Activated CD8-positive, alpha-beta memory T cell treated with anti-CD3 and anti-CD28 coated beads, Interleukin-2, amount 50 U/mL, for 48 hours (primary cell): ENCODE measurements at places on chromosomes 2 and 18.
A peak's percentile ranks its signal among the peaks of the same experiment; 100 is the strongest.

DNA sequence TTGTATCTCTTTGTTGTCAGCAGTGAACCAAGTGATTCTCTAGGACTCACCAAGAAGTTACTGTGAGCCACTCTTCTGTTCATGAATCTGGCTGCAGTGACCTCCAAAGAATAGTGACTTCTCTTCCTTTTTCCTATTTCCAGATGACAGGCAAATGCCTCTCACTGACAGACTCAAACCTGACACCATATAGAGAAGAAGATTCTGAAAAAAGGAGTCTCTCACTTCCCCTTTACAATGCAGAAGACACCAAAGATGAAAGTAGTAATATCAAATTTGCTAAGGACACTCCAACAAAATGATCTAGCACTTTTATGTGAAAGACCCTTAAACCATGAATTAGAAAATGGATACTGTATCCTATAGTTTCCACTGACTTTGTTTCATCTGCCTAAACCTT is 44.4 kb upstream of the SETBP1 start:
- no peak for DNase-seq

- no peak for DNase-seq
Observed at GRCh38 chr2:160925956-160926355, 234.3 kb upstream of the TANK start.

DNA sequence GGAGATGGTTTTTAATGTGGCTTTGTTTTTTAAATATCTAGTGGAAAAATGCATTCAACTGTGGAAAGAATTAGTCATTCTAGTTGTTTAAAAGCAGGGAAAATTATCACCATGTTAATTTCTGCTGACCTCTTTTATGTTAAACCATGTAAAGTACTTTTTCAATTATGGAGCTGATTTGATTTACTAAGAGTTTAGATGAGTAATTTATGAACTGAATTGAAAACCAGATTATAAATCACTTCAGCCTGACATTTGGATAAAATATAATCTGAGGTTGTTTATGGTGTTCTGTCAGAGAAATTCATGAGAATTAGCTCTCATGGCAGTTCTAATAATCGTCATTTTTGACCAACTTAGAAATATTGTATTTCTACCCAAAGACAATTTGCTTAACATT is 11.6 kb downstream of the ITGA4 start:
- DNase-seq, result no peak

DNA sequence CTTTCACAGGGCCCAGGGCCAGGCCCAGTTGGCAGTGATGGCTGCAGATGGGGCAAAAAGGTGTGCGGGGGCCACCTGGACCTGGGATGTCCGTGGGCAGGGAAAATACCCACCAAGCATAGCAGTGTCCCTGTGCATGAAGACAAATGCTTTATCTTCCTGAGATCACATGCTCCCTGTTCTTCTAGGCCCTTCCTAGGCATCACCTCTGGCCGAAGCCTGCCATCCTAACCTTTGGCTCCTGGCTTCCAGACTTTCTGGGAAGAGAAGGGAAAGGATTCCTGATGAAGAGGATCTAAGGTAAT is 105.0 kb upstream of the SMAD2 start:
- DNase-seq, result no peak

- DNase-seq, result no peak
Observed at GRCh38 chr2:202378662-202379358, 2.7 kb downstream of the BMPR2 start.

DNA sequence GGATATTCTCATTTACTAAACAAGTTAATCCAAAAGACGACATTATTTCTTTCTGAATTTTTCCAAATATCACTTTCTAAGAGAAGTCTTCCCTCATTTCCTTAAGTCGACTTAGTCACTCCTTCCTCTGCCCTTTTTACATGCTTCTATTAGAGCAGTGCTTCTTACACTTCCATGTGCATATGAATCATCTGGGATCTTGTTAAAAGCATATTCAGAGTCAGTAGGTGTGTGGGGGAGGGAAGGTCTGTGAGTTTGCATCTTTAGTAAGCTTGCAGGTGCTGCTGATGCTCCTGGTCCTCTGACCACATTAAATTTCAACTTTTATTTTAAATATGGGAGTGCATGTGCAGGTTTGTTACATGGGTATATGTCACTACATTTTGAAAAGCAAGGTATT is 582.6 kb downstream of the NRXN1 start:
- DNase-seq, result no peak

DNA sequence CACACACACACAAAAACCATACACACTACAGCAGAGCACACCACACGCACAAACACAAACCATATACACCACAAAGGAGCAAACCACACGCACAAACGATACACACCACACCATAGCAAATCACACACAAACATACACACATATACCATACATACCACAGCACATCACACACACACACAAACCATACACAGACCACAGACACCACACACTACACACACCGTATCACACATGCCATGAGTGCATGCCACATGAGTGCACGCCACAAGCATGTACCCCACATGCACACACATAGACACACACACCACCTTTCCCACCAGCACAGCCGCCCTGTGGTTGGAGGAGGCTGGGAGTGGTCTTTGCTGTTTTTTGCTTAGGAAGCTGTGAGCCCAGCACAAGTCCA is 517.1 kb upstream of the MYT1L start:
- no peak for DNase-seq

GRCh38 chr2:23757686-23758433 is 169.1 kb downstream of the ATAD2B start:
- no peak for DNase-seq

- DNase-seq, result no peak
Observed at GRCh38 chr2:15673919-15674636, 82.4 kb downstream of the DDX1 start.

DNA sequence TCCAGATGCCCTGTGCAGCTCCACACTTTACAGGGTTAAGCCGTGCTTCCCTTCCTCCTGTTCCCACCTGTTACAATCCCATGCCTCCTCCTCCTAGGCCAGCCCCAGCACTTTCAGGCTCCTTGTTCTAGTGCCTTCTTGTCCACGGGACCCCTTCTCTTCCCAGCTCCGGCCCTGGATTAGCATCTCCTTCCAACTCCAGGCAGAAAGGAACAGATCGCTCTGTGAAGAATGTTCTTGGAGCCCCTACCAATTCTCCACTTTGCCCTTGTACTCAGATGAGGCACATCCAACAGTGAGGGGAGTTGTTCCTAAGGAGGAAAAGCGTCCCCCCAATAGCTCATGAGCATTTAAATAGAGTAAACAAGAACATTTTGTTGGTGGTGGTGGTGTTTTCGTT is 72.7 kb downstream of the CABLES1 start:
- DNase-seq, result no peak

- no peak for DNase-seq
Observed at GRCh38 chr18:2114289-2114688, 457.0 kb downstream of the METTL4 start.

- DNase-seq, result no peak
Observed at GRCh38 chr2:150570712-150571111, 83.2 kb upstream of the RND3 start.

DNA sequence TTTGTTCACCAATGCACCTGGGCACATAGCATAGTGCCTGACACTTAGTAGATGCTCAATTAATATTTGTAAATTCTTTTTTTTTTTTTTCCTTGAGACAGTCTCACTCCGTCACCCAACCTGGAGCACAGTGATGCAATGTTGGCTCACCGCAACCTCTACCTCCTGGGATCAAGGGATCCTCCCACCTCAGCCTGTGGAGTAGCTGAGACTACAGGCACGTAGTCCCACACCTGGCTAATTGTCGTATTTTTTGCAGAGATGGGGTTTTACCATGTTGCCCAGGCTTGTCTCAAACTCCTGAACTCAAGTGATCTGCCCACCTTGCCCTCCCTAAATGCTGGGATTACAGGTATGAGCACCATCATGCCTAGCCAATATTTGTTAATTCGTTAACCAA is 23.2 kb upstream of the LPIN2 start:
- DNase-seq, result no peak

DNA sequence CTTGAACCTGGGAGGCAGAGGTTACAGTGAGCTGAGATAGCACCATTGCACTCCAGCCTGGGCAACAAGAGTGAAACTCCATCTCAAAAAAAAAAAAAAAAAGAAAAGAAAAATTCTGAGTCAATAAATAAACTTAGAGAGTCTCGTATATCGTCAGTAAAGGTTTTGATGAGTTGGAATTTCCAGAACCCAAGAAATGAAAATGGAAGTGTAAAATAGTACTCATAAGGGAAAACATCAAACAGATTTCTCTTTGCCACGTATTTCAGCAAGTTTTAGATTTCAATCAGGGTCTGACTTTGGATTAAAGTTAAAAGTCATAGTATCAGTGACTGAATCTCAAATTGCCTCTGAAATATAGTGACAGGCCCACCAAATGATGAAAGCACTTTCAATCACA is 71.4 kb upstream of the SPOPL start:
- no peak for DNase-seq

GRCh38 chr2:28326881-28327505 is 65.7 kb upstream of the FOSL2 start:
- DNase-seq, result peak; percentile 43

DNA sequence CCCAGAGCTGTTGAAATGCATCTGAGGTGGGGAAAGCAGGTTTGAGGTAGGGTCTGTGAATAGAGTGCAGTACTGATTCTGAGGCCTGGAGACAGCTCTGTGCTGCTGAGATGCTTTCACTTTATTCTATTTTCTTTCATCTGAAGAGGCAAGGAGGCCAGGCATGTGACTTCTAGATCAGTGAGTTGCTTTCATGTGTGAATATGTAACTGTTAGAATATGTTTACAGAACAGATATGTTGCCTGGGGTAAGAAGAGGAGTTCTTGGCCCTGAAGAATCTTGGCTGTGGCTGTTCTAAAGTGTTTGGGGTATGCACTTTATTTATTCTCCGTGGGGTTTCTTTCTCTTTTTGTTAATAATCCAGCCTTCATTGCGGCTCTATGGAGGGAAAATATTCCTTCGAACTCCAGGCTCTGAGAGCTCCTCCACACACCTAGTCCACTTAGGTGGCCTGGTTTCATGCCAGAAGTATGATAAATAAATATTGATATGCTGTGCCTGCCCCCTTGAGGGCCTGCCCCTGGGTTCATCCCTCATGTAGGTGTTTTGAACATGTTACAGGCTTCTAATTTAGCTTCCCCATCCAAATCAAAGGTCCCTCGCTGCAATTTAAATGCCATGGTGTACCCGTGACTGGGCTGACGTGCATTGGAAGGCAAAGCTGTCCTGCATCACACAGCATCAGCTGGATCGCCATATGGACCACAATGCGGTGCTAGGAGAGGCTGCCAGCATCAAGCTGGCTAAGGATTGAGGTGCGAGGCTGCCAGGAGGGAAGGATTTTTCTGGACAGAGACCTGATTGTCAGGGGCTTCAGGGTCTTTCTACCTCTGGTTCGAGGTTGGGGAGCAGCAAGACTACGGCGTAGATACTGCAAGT is 102.9 kb downstream of the PRKCE start:
- no peak for DNase-seq

GRCh38 chr18:78624646-78625279 is 354.9 kb upstream of the SALL3 start:
- no peak for DNase-seq

DNA sequence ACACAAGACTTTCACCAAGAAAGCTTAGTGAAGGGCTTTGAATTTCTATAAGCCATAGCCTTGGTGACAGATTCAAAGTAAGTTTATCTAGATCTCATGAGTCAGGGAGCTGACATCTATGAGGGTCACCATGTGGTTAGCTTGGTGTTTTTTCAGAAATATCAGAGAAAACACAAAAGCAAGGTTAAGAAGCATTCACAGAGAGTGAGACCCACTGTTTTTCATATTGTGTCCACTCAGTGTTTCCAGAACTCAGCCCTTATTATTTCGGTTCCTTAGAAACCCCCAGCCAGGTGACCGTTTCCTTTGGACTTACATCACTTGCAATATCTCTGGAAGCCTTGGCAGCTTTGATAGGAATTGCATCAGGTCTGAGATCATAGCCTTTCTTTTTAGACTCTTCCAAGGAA is 76.6 kb downstream of the NEB start:
- DNase-seq, result no peak

DNA sequence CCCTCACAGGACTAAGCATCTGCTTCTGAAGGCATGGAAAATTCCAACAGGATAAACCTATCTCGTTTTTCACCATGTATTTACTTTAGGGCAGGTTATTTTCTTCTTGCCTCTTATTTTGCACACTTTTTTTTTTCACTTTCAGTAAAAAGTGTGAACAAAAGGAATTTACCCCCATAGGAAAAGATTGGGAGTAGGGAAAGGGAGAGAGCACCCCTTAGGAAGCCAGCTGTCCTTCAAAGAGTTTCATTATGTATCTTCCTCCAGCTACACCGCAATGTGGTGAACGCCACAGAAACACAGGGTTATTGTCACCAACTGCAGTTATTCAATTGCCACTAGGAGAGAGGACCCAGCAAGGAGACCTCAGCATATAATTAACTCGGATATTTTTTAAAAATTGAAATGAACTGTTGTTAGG is 286.2 kb upstream of the VRK2 start:
- DNase-seq, result no peak

DNA sequence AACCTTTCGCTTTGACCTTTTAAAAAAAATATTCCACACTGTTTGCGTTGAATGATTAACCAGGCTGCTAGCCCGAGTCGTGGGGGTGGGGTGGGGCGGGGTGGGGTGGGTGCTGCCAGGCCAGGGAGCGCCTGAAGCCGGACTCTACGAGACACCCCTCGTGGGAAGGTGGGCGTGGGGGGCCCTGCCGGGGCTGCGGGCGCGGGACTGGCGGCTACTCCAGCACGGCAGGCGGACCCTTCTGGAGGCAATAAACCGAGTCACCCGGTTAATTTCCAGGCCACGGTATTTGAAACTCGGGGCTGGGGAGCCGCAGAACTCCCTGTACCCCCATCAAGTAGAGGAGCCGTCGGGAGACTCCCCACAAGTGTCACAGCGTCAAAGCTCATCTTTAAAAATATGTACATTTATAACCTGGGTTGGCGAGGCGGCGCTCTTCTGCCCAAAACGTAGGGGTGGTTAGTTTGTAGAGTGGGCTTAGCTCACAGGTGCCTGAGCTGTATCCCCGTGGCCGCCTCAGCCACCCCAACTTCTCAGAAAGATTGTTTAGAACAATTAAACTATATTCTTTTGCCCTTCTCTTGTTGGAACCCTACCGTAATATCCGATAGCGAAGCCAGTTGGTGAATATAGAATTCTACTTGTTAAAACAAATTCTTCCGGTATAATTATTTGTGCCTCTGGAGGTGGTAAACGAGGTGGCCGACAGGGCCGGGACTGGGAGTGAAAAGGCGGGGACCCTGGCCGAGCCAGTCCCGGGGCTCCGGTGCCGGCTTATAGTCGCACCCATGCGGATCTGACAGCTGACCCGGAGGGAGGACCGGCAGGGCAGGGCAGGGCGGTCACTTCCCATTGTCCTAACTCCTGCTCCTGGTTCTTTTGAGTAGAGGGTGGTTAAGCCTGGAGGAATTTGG is 1.4 kb downstream of the B3GNT2 start:
- DNase-seq, result peak; percentile 74

DNA sequence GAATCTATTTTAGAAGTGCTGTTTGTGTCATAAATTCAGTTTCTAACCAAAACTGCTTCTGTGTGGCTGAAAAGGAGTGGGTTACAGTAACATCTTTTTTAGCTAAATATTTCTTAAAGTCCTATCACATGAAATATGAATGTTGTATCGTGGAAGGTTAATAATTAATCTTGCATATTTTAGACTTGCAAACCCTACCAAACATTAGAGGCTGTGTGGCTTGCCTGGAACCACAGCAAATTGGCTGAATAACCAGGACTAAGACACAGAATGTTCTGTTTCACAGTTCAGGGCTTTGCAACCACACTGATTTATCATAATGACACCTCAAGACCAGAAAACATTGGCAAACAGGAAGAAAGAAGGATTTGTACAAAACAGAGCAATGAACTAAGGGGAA is 208.9 kb upstream of the CNTNAP5 start:
- DNase-seq, result no peak

GRCh38 chr2:26702025-26702424 is 9.5 kb downstream of the KCNK3 start:
- no peak for DNase-seq

GRCh38 chr2:54947136-54947535 is 103.1 kb downstream of the RTN4 start:
- DNase-seq, result no peak
